ENCODE measurements at places on chromosomes 4 and X. TPM values are rescaled to one million over a fixed set of nuclear protein-coding genes. Genes with fewer than 3 reads are reported as not detected.

DNA sequence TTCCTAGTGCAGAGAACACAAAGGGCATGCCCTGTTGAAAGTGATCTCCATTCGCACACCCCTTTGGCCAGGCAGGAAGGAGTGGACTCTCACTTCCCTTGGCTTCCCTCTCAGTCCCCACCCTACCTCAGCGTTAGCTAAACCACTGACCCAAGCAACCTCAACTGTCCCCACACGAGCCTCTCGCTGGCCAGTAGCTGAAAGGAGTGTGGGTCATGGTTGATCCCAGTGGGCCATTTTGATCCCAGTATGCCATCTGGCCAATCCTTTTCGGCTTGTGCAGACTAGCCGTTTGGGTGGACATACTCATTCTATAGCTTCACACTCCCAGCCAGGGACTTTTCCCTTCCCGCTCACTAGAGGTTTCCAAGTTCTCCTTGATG lies 24.4 kb upstream of the BCORL1 start:
- no peak for DNase-seq

The REPS2 gene
- total RNA-seq: 30.4 TPM

The XG gene
- total RNA-seq: 0.81 TPM

The AFM gene
- total RNA-seq: not detected
